ENCODE measurements at places on chromosomes 6 and 20.

DNA sequence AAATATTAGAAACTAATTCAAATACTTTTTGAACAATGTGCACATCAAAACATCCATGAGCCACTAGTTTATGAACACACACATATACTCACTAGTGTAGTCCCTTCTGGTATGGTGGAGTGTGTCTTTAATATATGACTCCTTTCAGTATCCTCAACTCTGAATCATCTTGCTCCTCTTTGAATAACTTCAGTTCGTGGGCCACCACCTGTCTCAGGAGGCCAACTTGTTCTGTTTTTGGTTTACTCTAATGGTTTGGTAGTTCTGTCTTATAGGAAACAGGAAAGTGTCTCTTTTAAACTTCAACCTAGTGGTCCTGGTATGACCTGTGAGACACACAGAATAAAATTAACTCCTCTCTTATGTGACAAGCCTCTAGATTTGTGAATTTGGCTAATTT lies 55.6 kb downstream of the ZNF292 start:
- no peak for DNase-seq

- no peak for DNase-seq
Observed at GRCh38 chr6:56329271-56330050, 82.1 kb upstream of the COL21A1 start.

- DNase-seq, result no peak
Observed at GRCh38 chr20:50654904-50655303, 36.4 kb downstream of the RIPOR3 start.

- DNase-seq, result no peak
Observed at GRCh38 chr20:46751856-46752255, 42.4 kb downstream of the SLC2A10 start.

DNA sequence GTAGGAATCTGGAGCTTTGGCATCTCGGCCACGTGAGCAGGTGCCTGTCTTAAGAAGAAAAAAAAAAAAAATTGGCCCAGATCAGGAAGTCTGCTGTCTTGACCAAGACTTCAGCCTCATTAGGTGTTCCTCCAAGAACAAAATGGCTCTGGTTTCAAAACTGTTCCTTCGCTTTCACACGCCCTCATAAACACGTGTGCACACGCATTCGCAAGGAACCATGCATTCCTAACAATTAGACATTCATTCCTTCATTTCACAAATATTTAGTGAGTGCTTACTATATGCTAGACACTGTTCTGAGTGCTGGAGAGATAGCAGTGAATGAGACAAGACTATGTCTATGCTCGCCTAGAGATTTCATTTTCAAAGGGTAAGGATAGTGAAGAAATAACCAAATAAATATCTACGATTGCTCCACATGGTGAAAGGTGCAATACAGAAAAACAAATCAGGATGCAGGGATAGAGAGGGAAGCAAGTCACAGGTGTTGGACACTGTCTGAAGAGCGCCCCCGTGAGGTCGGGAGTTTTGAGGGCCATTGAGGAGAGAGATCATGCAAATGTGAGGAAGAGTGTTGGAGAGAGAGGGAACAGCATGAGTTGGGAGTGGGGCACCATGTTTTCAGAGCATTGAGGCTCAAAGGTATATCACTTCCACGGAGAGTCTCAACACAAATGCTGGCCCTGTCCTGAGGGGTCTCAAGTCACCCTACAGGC lies 53.3 kb downstream of the CCDC170 start:
- no peak for DNase-seq

- DNase-seq, result no peak
Observed at GRCh38 chr20:25223179-25223661, 24.7 kb upstream of the PYGB start.

DNA sequence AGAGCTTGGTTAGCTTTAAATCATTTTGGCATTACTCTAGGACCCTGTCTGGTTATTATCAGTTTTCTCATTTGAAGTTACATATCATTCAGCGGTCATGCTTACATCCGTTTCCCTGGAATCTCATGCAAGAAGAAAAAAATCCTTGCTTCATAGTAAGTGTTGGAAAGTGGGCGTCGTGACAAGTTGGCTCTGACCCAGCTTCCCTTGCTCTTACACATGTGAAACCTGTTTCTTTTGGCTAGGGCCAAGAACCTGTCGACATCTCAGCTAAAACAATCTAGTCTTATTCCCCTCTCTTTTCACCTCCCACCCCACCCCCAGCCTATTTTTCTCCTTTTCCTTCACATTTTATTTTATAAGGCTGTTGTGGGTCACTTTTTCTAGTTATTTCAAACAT lies 45.5 kb downstream of the ANKS1A start:
- DNase-seq, result no peak

DNA sequence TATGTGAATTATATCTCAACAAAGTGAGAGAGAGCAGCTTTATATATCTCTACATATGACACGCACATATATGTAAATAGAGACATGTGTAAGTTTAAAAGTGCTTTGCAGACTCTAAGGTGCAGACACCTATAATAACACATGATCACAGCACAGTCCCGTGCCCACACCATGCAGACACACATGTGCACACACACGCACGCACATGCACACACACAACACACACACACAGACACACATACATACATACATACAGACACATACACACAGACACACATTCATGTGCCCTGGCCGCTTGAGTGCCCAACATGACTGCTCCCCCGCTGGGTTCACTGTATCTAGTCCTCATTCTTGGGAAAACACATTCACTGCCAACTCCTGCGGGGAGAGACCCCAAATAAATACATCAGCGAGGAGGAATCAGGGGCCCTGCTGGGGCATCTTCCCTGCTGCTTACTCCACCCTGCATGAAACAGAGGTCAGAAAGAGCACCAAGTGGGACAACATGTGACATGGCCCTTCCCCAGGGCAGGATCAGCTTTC lies 121.3 kb downstream of the BMP7 start:
- DNase-seq, result no peak

DNA sequence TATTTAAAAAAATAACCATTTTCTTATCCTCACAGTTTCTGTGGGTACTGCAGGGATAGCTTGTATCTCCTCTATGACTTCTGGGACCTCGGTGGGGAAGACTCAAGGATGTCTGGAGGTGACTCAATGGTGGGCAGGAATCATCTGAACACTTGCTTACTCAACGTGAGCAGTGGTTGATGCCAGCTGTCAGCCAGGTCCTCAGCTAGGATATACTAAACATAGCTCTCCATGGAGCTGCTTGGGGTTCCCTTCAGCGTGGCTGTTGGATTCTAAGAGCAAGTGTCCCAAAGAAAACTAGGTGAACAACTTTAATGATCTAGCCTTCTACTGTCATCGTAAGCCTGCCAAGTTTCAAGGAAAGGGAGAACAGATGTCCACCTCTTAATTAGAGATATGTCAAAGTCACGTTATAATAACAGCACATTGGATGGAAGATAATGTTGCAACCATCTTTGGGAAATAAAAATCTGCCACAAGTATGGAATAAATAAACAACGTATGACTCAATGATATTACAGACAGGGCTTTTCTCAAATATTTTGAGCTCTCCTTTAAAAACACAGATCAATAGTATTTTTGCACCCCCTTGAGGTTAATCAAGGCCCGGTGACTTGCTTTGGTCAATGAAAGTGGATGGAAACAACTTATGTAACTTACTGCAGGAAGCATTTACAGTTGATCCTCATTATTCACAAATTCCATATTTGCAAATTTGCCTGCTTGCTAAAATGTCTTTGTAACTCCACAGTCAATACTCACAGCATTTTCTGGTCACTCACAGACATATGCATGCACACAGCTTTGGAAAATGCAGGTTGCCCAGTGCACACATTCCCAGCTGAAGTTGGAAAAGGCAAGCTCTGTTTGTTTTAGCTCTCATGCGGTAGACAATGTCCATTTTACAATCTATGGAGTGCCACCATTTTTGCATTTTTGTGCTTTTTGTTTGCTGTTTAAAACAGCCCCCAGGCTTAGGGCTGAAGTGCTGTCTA lies 6.6 kb upstream of the HEBP2 start:
- DNase-seq, result no peak

GRCh38 chr6:64672651-64673050 lies 1034.4 kb downstream of the EYS start:
- DNase-seq, result no peak

GRCh38 chr20:43583133-43583864 lies 7.4 kb upstream of the IFT52 start:
- no peak for DNase-seq

DNA sequence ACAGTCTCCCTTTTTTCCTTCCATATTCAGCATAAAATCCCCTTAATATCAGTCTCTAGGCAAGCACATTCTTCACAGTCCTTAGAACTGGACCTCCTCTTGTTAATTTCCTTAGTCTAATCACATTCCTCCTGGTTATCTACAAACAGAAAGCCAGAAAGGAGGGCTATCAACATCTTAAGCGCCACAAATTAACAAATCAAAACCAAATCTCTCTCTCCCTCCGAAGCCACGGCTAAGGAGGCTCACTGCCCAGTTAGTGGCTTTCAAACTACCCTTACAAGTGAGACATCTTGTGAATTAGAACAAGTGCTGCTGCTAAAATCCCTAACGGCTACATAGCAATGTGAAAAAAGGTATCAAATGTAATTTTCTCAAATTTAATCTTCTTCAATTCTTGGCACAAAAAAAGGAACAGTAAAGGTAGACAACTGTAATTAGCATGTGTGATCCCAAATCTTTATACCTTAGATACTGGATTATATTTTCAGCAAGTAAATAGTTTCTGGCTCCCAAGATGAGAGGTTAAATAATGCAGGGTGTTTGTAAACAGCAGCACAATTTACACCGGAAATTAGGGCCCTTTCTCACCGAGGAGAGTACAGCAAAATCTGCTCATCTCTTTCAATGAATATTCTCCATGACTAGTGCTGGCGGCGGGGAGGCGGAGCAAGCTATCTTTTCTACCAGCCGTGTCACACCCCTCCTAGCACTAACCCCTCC lies 1.4 kb upstream of the TRIM39 start:
- DNase-seq, result no peak

DNA sequence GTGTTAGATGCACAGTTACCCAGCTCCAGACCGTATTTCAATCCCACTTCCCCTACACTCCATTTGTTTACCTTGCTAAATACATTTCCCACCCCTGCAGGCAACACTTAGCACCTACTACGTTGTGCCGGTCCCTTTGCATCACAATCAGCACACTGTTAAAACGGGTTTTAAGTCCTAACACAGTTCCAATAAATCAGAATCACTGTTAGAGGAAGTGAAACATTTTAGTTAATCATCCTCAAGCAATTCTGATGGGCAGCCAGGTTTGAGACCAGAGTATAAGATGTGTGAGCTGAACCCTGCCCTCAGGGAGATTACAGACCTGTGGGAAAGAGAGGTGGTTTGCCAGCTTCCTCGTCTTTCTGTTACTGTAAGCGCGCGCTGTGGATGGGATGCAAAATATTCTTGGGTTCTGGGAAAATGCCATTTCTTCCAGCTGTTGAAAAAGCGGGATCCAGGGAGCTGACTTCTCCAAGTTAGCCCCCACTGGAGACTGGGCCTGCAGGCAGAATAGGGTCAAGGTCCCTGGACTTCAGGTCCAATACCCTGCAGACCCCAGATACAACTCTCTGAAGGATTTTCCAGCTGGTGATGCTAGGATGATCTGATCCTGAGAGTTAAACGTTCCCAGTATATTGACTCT lies 3.1 kb downstream of the ZCCHC3 start:
- DNase-seq, result no peak

DNA sequence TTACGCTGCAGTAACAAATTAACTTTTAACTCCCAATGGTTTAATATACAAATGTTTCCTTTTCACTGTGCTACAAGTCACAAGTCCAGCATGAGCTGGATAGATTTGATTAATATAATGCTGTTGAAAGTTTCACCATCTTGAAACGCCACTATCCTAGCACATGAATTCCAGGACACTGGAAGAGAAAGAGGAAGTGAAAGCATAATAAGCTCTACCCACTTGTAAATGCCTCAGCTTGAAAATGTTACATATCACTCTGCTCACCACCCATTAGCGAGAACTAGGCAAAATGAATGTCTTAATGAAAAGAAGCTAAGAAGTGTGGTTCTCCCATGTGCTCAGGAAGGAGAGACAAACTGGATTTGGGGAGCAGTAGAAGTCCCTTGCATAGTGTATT lies 46.9 kb downstream of the PCSK2 start:
- no peak for DNase-seq

DNA sequence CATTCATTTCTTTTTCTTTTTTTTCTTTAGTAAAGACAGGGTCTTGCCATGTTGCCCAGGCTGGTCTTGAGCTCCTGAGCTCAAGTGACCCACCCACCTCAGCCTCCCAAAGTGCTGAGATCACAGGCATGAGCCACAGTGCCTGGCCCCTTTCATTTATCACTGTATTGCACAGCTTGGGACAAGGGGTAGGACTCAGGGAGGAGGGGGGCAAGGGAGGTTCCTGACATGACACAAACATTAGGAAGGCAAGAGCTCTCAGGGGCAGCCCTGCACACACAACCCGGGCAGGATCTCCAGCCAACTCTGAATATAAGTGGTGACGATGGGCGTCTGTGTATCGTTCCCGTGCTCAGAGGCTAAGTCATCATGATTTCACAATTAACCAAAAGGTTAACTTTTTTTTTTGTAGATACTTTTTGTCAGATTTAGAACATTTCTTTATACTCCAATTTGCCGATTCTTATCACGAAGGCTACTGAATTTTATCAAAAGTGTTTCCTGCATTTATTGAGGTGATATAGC lies 19.9 kb downstream of the SLC2A4RG start:
- no peak for DNase-seq

- DNase-seq, result no peak
Observed at GRCh38 chr6:2754911-2755310, 4.2 kb upstream of the MYLK4 start.

DNA sequence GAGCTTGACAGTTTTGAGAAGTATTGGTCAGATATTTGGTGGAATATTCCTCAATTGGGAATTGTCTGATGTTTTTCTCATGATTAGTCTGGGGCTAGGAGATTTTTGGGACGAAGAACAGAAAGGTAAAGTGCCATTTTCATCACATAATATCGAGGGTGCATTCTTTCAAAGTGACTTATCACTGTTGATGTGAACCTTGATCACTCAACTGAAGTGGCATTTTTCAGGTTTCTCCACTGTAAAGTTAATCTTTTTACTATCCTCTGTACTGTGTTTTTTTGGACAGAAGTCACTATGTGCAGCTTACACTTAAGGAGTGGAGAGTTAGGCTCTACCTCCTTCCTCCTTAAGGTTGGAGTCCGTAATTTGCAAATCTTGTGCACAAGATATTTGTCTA lies 39.2 kb downstream of the PTCHD4 start:
- DNase-seq, result no peak

DNA sequence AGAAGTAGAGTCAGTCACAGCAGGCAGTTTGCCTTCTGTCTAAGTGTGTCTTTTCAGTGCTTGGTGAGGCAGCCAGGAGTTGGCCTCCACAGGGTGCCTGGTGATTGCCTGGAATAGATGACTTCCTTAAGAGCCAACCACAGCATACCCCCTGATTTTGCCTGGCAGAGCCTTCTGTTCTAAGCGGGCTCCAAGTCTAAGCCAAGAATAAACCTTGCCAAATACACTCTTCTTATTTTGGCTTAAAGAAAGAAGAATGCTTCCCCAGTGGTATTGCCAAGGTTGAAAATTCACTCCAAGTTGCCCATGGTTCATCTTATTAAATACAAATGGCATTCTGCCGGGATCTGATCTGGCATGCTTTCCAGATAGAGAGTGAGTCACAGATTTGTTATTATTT lies 1424.8 kb upstream of the EYS start:
- DNase-seq, result no peak
